ENCODE measurements at places on chromosomes 16 and 17.

DNA sequence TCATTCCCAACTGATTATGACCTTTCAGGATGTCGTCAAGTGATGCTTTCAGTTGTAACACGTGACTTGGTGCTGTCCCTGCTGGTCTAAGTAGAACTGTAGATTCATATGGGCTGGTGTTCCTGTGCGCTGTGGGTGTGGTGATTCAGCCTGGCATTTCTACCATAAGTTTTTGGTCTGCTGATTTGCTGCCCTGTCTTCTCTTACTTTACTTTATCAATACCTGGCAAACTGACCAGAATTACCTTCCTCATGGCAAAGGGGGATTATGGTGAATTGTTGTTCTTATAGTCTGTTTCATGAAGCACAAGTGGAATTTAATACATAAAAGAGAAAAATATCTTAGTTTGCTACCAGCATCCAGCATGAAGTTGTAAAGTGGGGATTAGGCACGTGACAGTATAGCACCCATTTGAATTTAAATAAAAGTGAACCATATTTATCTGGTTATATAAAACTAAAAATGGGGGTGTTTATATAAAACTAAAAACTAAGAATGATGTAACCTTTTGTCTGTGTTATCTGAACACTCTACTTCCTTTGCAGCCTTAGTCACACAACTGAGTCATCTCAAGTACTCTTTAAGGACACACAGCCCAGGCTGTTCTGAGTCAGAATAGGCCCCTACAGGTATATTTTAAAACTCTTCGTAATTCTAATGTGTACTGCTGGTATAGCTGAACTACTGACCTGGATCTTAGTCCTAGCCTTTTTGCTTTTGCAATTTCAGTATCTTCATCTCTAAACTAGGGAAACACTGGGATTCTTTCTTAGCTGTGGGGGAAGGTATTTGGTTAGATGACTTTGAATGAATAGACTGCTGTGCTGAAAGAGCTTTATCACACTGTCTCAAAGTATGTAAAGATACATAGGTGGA lies 28.3 kb downstream of the TTC19 start:
- no peak for DNase-seq

DNA sequence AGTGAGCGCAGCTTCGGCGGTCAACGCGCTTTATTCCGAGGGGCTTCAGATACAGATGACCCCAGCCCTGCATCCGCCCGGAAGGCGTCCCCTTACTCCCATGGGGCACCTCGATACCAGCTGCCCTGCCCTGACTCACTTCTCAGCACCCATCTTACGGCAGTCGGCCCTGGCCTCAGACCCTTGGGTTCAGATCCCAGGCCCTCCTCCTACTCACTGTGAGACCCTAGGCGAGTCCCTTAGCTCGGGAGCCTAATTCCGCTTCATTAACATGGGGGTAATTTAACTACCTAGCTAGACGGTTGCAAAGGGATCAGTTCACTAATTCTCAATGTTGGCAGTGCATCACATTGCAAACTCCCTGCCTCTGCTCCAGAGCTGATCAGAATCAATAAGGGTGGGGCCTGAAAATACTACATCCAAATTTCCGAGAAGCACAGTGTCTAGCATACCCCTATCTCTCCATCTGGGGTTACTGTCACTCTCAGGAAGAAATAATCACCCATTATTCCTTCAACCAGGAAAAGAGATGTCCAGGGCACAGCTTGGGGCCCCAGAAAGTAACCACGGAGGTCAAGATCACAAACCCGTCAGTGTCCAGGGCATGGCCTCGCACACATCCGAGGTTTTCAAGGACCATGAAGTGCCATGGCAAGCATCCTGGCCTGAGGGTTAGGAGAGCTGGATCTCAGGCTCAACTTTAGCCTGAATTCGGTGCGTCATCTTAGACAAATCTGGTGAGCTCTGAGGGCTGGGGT lies 415 bp upstream of the FLOT2 start:
- no peak for DNase-seq

DNA sequence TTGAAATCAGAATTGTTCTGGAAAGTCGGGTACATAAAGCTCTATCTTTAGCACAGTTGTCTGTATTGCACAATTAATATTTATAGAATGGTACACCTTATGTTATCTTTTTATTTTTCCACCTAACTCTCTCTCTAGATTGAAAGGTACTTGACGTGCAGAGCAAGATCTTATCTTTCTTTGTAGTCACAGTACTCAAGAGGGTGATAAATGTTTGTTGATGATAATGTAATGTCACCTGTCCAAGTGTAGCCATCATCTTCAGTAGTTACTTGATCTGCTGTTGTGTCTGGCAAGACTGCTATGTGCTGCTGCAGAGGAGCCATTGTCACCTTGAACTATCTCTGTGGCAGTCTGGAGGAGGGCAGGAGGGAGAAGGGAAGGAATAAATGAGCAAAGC lies 5.3 kb downstream of the HMOX2 start:
- no peak for DNase-seq

- no peak for DNase-seq
Observed at GRCh38 chr17:77378318-77379064, 237.7 kb downstream of the SEC14L1 start.

GRCh38 chr16:57314161-57314785 lies 29.8 kb upstream of the PLLP start:
- DNase-seq, result no peak

GRCh38 chr16:3690980-3691720 lies 26.2 kb downstream of the TRAP1 start:
- DNase-seq, result peak; percentile 2

All from brain (organoid and tissue), 16 donors.